Lung microvascular endothelial cell (primary cell): ENCODE measurements at places on chromosomes 12 and 14. TPM values are rescaled to one million over a fixed set of nuclear protein-coding genes. Genes with fewer than 3 reads are reported as not detected.

- DNase-seq: no peak
These were observed 3.8 kb downstream of the FICD start for GRCh38 chr12:108518716-108519496.

DNA sequence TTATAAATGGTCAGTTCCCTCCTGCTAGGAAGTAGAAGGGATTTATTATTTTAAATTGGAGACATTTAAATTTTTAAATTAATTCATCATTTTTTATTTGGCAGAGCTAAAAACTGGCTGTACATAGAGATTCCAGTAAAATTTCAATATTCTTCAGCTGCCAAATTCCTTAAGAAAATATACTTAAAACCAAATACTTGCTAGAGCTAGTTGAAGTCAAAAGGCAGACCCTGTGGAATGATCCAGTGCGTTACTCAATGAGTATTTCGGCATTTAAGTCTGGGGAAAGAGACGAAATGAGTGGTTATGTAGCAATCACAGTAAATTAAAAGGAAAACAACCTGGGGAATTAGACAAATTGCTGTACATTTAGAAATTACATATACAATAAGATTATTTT is 1104.7 kb downstream of the SLC6A15 start:
- no peak for DNase-seq

SINHCAF gene
- total RNA-seq: 37.5 and 47.6 TPM in 2 replicates

LRRC10 gene
- total RNA-seq: not detected in 2 replicates

DNA sequence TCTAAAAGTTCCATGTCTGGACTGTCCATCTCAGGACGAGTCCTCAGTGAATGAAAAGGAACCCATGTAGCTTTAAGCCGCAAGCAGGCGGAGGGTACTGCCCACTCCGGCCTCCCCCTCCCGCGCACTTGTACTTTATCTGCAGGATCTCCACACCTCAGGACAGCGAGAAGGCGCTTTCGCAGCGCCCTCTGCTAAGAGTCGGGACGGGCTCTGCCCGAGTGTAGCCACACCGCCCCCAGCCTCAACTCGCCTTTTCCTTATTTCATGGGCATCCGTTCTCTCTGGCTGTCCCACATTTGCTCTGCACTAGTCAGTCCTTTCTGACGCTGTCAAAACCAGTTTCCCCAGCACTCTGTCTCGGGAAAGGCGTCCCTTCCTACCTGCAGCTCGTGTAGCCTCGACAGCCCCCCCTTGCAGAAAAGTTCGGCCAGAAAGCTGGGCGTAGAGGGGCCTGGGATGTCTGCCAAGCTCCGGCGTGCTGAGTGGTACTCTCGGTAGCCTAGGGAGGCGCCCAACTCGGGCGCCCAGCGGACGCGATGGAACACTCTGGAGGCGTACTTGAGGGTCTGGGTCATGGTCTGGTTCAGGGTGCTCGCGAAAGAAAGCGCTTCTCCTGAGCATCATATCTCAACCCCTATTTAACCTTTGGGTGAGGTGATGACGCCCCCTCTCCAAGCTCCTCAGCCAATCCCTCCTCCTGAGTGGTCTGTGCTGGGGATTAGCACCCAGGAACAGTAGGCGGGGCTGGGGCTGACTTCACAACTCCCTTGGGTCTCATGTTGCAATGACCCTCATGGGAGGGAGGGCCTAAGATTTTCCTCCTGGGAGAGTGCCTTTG is at the start of gene CYP27B1:
Gene CYP27B1 (minus strand): TSS at position 615 of the 841 bp plus-strand sequence. CDS start 37 bp downstream, at position 578.
- DNase-seq: no peak

GRCh38 chr12:99573980-99574379 is 73.6 kb upstream of the GARIN6 start:
- DNase-seq: no peak

DNA sequence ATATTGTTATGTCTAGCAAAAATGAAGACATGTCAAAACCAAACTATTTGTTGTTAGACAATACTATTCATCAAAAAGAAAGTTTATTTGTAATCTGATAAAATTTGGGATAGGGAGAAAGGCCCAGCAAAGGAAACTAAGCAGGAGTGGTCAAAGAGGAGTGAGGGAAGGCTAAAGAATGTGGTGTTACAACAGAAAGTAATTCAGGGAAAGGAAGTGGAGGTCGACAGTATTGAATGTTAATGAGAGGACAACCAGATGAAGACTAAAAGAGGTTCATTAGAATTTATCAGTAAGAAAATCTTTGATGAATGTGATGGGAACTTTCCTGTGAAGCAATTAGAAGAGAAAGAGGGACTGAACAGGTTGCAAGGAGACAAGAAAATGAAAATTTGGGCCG is 33.9 kb downstream of the PLCZ1 start:
- no peak for DNase-seq

- no peak for DNase-seq
These were observed 77.7 kb downstream of the SETD3 start for GRCh38 chr14:99402950-99403349.

DNA sequence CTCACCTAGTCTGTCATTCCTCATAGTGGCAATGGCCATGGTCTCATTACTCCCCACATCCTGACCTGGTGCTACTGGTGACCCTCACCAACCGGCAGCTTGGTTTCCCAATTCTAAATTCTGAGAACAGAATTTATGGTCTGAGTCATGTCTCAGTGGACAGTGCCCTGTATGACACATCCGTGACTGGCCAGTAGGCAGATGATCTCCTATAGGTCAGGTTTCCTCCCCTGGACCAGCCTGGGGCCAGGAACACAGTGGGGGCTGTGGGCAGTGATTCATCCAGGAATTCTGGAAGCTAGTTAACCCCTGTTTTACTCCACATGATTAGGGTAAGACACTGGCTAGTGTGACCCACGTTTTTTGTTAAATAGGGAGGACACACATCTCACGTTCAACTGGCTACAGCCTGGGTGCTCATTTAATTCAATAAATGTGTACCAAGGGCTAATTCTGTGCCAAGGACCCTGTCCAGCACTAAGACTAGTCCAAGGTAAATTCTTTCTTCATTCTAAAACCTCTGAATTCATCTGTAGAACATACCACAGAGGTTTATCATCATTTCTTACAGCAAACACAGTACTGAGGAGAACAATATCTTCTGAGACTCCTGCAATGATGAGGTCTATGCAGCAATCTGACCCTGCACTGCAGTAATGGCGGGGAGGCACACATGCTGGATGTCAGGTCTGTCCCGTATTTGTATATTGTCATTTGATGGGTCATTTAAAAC is 249.6 kb upstream of the TBX3 start:
- peak; percentile 77 for DNase-seq

DNA sequence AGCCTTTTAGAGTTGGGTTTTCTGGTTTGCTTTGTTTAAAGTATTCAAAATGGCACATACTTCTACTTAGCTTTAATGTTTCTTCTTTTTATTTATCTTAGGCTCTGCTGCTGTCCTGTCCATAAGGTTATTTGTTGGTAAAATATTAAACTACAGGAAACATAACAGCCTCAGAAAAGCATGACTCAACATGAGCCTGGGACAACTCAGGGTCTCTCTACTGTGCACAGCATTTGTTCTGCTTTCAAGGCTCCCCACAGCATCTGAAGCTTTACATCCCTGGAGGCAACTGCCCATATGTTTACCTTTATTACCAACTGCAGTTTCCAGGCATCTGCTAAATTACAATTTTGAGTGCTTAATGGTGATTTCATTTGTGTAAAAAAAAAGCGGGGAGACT is 954.2 kb upstream of the FBXO33 start:
- no peak for DNase-seq

DNA sequence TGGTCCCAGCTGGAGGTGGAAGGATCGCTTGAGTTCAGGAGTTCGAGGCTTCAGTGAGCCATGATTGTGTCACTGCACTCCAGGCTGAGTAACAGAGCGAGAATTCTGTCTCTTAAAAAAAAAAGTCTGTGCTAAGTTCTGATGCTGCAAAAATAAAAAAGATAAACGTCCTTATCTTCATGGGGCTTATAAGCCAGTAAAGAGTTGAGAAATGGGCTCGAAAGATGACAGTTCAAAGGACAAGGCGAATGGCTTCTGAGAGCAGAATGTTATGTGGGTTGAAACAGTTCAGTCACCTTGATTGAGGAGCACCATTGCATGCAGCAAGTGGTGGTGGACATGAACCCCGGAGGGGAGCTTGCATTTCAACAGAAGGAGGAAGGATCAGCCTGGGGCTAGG is 4.7 kb downstream of the TSPAN9 start:
- DNase-seq: no peak

FBXL14 gene
- 10.2 and 15.5 TPM in 2 replicates for total RNA-seq

DNA sequence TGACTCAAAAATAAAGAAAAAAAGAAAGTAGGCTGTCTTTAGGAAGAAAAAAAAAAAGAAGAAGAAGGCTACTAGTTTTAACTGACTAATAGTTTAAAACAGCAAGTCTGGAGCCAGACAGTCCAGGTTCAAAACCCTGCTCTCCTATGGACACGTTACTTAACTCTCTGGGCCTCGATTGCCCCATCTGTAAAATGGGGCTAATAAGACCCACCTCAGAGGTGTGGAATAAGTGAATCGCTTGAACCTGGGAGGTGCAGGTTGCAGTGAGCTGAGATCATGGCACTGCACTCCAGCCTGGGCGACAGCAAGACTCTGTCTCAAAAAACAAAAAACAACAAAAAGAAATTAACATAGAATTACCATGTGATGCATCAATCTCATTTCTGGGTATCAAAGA is 10.5 kb upstream of the SCARB1 start:
- DNase-seq: no peak

GRCh38 chr14:104969741-104970230 is 8.4 kb downstream of the AHNAK2 start:
- DNase-seq: no peak

MAP3K9 gene
- total RNA-seq: under 0.01 TPM in 2 replicates

ITGA7 gene
- under 0.01 and 0.20 TPM in 2 replicates for total RNA-seq

DNA sequence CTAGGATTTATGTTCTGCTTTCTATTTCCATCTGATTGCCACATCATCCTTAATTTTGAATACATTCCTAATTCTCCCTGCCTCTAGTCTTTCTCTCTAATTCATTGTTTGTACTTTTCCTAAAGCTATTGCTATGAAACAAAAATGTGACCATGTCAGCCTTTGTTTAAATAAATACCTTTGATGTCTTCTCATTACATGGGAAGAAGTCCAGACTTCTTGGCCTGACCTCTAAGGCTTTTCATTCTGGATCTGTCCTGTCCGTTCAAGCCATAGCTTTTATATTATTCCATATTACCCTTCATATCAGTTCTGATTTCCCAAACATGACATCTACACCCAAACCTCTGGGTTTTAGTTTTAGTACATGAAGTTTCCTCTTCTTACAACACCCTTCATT is 91.4 kb downstream of the CDK17 start:
- no peak for DNase-seq

DNA sequence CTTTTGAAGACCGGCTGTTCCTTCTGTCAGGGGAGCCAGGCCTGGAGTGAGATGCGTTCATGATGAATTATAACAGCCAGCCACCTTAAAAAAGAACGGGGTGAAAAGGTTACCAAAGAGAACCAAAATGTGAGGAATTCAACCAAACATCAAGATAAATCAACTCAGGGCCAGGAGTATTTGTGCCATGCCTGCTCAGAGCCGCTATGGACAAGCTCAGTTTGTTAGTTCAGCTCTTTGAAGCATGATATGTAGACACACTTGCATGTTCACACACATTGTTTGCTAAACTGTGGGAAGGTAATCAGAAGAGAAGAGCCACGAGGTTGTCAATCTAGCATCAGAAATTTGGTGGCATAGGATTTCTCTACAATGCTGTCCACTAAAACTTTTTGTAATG is 367.4 kb upstream of the TBX3 start:
- DNase-seq: no peak

DNA sequence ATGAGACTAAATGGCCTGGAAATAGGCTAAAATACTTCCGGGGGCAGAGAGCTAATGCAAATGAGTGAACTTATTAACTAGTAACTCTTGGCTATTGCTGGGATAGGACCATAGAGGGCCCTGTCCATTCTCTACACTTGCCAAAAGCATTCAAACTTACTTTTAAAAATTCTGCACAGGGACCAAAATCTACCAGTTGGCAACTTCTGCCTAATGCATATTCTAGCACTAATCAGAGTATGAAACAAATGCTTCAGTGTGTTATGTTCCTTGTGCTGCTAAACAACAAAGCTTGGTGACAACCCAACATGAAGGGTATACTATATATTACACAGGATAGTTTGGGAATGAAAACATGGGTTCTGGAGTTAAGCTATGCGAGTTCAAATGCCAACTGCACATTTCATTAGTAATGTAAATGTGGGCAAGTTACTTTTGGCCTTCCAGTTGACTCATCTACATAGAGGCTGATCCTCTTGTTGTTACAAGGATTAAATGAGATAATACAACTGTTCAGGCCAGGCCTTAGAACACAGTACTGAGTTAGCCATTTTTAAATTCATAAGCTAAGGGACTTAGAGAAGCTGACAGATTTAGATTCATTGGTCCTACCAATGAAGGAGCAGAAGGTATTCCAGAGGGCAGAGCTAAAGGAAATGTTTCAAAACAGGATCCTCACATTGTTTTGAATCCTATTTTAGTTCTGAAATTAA is 32.4 kb downstream of the HIGD1C start:
- DNase-seq: no peak

DNA sequence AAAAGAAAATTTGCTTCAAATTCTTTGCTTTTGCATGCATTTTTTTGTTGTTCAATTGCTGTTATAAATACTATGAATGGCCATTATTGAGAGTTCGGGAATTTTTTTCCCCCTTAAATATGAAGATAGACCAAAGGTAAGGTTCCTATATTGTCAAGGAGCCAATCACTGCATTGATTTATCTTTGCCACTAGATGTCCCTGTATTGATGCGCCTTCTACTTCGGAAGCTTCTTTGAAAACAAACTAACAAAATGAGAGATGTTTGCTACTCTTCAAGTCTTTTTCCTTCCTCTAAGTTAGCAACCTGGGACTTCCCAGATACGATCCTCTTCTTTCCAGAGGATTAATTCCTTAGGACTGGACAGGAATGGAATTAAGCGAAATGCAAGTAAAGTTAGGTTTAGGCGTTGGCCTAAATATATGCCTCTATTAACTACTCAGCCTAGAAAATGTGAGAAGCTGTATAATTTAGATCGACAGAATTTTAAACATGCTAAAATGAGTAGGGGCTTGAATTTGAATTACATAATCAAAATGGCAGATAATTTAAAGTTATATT is 318.1 kb downstream of the AEBP2 start:
- peak; percentile 60 for DNase-seq

PMEL gene
- total RNA-seq: 0.20 and 0.22 TPM in 2 replicates

SAMD15 gene
- 0.40 and 0.44 TPM in 2 replicates for total RNA-seq

GRCh38 chr12:21983095-21983494 is 41.9 kb upstream of the ABCC9 start:
- no peak for DNase-seq

DNA sequence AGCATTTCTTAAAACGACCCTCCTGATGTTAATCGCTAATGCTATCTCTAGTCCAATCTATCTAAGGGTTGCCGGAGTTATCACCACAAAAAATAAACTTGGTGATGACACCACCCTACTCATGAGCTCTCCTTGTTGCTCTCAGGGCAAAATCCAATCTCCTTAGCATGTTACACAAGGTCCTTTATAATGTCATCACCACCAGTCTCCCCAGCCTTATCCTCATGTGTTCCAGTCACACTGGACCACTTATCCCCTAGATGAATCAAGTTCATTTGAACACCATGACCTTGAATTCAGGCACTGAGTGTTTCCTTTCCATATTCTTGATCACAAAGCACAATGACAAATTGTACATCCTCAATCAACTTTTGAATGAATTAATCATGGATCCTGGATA is 19.0 kb upstream of the DRAM1 start:
- no peak for DNase-seq

EML5 gene
- under 0.01 TPM in 2 replicates for total RNA-seq

GRCh38 chr14:35400648-35401421 is 3.7 kb downstream of the NFKBIA start:
- DNase-seq: peak; percentile 77

LMNTD1 gene
- under 0.01 TPM in 1 of 2 replicates, not detected in the other for total RNA-seq
